ENCODE measurements at places on chromosomes 7 and 10. TPM values are rescaled to one million over a fixed set of nuclear protein-coding genes. Genes with fewer than 3 reads are reported as not detected.

The EPHB6 gene
- 8.8 TPM for total RNA-seq

The NEBL gene
- 15.7 TPM for total RNA-seq

The GIMAP5 gene
- not detected for total RNA-seq

The TMEM176A gene
- total RNA-seq: not detected

The CCNJ gene
- 26.8 TPM for total RNA-seq

Measured in H7 (cell line).